ENCODE measurements at places on chromosomes 7 and 10.
A peak's percentile ranks its signal among the peaks of the same experiment; 100 is the strongest.

- peak; percentile 99 for DNase-seq
These were observed 139.0 kb upstream of the MKLN1 start for GRCh38 chr7:131188367-131189339.

- peak; percentile 99 for DNase-seq
These were observed 37.0 kb upstream of the LRRC17 start for GRCh38 chr7:102875700-102876295.

DNA sequence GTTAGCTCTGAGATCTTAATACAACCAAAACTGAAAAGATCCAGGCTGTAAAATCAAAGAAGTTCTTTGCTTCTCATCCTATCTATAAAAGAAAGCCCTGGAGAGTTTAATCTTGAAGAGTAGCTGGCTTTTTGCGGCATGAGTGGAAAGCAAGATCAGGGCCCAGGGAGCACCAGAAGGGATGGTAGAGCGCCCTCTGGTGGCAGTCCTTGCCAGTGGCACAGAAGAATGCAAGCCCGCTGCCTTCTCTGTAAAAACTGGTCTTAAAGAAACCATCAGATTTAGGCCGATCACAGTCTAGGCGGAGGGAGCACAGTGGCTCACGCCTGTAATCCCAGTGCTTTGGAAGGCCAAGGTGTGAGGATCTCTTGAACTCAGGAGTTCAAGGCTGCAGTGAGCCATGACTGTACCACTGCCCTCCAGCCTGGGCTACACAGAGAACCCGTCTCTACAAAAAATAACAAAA lies 35.6 kb downstream of the CPN1 start:
- DNase-seq: peak; percentile 83

- peak; percentile 25 for DNase-seq
These were observed 19.2 kb upstream of the BMPER start for GRCh38 chr7:33886149-33886623.

DNA sequence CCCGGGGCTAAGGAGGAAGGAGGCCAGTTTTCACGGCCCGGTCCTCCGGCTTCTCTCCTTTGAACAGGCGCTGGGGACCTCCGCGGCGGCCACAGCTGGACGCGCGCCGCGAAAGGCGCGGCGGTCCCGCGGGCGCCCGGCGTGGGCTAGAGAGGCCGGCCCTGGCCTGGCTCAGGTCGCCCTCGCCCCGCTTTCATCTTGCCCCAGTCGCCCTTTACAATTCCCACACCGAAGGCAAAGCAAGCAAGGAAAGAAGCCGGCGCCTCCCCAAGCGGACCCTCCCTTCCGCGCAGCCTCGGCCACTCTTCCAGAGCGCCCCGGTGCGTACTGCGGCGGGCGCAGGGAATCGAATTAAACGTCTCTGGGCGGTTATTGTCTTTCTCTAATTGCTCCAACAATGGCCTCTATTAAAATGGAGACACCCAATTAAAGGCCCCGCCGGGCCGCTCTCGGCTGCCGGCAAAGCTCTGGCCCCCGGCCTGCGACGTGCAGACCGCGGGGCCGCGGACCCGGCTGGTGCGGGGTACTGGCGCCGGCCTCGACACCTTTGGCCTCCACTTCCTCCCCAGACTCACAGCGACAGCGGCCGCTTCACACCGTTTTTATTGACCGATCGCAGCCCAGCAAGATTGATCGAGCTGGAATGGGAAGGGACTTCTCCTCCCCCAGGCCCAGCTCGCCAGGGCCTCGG lies 4.5 kb upstream of the GATA3 start:
- DNase-seq: no peak

- DNase-seq: no peak
These were observed 3.0 kb downstream of the DLX6 start for GRCh38 chr7:97008275-97008917.

- no peak for DNase-seq
These were observed 6.3 kb upstream of the CLIP2 start for GRCh38 chr7:74282748-74283459.

GRCh38 chr10:65818990-65819389 lies 1106.8 kb upstream of the LRRTM3 start:
- DNase-seq: no peak

DNA sequence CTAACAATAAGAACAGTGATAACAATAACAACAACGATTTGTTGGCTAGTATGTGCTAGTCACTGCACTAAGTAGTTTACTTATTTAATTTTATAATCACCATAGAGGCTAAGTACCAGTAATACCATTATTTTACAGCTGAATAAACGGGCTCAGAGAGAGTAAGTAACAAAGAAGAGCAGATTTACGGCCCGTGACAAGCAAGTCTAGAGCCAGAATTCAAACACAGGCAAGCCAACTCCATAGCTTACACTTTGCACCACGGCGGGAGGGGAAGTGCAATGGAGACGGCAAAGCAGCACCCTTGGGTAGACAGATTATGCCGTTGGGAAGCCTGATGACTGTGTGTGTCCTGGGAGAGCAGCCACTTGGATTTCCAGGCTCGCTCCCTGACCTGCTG lies 1.2 kb upstream of the OR6V1 start:
- no peak for DNase-seq

GRCh38 chr10:98158576-98158975 lies 24.1 kb downstream of the R3HCC1L start:
- no peak for DNase-seq

GRCh38 chr10:78170026-78170475 lies 136.4 kb downstream of the RPS24 start:
- DNase-seq: peak; percentile 76

GRCh38 chr7:44072364-44073231 lies 7.2 kb upstream of the PGAM2 start:
- peak; percentile 96 for DNase-seq

GRCh38 chr7:116672596-116673456 lies 830 bp downstream of the MET start:
- peak; percentile 62 for DNase-seq

- DNase-seq: peak; percentile 84
These were observed 162.3 kb downstream of the BAMBI start for GRCh38 chr10:28839600-28840007.

- peak; percentile 41 for DNase-seq
These were observed 253.7 kb downstream of the PTEN start for GRCh38 chr10:88116971-88117626.

DNA sequence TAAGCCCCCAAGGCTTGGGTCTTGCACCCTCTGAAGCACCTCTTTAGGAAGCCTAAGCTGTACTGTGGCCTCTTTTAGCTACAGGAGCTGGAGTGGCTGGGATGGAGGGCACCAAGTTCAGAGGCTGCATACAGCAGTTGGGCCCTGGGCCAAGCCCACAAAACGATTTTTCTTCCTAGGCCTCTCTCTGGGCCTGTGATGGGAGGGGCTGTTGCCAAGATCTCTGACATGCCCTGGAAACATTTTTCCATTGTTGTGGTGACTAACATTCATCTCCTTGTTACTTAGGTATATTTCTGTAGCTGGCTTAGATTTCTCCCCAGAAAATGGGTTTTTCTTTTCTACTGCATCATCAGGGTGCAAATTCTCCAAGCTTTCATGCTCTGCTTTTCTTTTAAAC lies 375.7 kb upstream of the NPSR1 start:
- peak; percentile 18 for DNase-seq

- DNase-seq: no peak
These were observed 73.1 kb downstream of the HTR7 start for GRCh38 chr10:90784771-90785170.

DNA sequence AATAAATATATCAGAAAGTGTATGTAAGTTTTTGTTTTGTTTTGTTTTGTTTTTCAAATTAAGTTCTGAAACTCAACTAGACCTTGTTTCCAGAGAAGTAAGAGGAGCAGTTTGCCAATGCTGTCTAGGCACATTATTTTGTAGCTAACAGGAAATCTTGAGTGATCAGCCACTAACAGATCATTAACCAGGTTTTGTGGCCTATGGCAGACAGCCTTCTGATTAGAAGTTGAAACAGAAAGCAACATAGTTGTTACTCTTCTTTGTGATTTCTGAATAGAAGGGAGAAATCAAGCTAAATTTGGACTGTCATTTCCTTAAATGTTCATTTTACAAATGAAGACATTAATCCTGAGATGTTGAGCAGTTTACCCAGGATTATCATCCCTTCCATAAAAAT lies 142.6 kb downstream of the PLXDC2 start:
- DNase-seq: no peak

DNA sequence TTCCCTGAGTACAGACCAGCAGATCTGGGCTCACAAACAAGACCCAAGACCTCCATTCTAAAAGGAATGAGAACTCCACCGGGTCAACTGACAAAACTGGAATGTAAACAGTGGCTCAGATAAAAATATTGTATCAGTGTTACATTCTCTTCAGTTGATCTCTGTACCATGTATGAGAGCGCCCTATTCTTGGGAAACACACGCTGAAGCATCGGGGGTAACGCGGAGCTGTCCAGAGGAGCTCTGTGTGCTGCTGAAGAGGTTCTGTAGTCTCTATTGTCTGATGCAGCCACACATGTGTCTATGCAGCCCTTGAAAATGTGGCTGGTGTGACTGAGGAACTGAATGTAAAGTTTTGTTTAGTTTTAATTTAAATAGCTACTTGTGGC lies 39.7 kb downstream of the HIPK2 start:
- DNase-seq: peak; percentile 33

GRCh38 chr7:78099715-78100394 lies 301.3 kb downstream of the PHTF2 start:
- DNase-seq: peak; percentile 94

- no peak for DNase-seq
These were observed 72.2 kb downstream of the GTF2IRD1 start for GRCh38 chr7:74525881-74526280.

DNA sequence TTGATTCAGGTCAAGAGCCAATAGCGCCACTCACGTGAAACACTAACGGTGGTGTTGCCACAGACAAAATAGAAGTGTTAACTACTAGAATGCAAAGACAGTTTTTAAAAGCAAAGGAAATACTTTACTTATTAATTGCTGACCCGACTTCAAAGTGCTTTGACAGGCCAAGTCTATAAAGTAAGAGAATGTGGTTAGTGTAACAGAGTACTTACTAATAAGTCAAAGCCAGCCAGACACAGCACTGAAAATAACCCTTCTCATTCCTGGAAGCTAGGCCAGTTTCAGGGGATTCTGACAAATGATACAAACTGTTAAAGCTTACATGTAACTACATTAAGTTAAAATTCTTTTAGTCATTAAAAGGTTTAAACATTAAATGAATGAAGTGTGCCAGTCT lies 50.3 kb downstream of the ENO4 start:
- no peak for DNase-seq

DNA sequence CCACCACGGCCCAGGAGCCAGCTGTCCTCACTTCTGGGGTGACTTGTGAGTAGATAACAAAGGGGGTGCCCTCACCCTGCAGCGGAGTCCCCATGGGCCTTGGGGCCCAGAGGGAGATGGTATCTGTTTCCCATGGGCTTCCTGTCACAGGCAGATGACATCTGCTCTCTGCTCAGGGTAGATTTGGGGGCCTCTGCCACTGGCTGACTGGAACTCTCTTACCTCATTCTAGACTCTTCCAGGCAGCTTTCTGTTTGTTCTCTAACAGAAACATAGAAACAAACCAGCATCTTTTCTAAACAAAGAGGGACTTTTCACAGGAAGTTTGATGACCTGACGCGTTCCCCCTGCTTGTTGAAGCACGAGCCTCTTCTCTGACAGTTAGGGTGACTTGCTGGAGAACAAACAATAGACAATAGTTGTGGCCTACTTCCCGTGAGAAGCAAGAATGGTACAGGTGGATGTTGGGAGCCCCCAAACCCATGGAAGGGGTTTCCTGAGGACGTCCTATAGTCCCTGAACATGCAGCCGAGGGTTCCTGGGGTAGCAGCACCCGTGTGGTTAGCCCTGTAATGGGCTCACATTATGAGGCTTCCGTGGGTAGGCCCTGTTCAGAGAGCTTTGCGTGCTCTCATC lies 61.6 kb downstream of the GRK5 start:
- no peak for DNase-seq

- no peak for DNase-seq
These were observed 416.3 kb upstream of the COBL start for GRCh38 chr7:51732951-51733350.

- DNase-seq: no peak
These were observed 66.1 kb upstream of the FAM204A start for GRCh38 chr10:118408181-118408580.

DNA sequence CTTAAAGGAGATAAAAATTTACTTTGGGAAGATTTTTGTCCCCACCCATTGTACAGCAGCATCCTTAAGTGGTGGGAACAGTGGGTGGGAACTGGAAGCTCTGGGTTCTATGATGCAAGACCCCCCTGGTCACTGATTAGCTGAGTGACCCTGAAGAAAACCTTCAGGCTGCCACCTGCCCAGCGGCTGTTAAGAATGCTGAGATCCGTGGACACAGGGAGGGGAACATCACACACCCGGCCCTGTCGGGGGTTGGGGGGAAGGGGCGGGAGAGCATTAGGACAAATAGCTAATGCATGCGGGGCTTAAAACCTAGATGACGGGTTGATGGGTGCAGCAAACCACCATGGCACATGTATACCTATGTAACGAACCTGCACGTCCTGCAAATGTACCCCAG lies 14.5 kb downstream of the CARD11 start:
- no peak for DNase-seq

DNA sequence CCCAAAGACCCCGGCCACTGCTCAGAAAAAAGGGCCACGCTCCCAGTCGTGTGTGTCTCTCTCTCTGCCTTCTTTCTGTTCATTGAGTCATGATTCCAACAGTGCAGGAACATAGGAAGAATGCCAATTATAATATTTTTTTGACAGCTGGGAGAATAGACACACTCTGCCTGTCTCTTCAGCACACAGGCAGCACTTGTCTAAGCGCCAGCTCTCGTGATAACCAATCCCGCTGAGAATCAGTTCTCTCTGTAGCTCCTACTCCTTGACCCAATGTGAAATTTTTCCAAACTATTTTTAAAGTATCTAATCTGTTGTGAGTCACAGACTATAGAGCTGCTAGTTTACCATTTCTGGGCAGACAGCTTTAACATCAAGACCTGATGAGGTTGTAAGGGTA lies 145.7 kb upstream of the RHEB start:
- peak; percentile 77 for DNase-seq

DNA sequence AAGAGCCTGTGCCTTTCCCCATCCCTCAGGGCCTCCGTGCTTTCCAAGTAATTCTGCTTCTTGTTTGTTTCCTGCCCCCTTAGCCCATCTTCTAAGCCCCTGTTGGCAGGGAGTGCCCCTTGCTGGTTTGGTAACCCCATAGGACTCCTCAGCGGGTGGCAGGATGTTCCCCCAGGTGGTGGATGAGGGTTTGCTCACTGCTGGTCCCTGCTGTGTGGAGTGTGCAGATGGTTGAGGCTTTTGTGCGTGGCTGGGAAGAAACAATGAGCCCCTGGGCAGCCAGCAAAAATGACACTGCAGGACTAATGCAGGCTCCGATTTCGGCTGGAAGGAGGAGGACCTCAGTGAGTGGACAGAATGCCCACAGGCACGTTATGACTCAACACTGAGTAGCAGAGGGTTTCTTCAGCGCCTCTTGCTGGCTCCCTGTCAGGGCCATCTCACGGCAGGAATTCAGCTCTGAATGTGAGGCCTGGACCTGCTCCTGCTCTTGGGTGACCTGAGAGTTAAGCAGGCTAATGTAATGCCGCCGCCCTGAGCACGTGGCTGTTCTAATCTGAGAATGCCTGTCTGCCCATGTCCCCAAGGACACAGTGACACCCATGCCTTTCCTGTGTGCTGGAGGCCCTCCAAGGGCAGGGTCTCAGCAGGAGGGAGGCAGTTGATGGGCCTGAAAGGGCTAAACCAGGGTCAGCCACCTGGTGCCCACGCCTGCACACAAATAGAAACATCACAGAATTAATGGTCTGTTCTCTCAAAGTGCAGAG lies 16.6 kb downstream of the BAG3 start:
- peak; percentile 99 for DNase-seq
